ENCODE measurements at places on chromosomes 1 and 21.

GRCh38 chr1:241999026-241999425, at the start of gene MAP1LC3C:
TSS of gene MAP1LC3C (minus strand) at chr1:241999098. CDS start at chr1:241999008, 90 bp downstream.
- DNase-seq: no peak

GRCh38 chr1:159211331-159212136, 6.9 kb downstream of the ACKR1 start:
- DNase-seq: peak; percentile 49

DNA sequence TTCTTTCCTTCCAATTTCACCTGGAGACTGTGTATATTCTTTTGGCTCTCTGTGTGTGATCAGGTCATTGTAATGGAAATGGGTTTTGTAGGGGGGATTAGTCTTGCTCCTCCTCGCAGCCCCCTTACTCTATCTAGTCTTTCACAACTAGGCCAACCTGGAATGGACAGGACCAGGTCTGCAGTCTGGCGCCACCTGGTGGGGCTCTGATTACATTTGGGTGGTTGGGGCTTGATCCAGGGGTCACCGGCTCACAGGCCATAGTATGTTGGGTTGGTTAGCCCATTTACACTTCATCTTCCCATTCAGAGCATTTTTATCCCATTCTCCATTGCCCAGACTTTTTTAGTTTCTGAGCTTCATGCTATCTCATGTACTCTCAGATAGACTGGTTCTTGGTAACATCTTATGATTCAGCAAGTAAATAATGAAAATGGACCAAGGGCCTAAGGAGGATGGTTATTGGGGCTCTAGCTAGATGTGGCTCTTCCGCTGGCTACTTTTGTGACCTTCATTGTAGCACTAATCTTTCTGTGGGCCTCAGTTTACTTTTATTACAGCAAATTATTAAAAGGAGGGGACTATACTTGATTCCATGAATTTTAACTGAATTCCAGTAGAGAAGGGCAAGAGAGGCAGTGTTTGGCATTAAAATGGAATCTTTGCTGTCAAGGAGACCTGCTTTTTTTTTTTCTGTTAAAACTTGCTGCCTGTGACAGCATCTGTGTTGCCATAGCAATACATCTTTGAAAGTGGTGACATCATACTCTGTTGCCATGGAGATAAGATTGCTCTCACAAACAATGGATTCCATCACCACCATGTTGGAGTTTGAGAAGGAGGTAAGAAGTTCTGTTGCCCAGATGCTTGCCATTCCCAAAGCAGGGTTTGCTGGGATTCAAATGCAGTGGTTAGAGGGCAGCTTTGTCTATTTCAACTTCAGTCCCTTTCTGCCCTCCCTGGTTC, 150.1 kb downstream of the PLXNA2 start:
- DNase-seq: peak; percentile 14

GRCh38 chr1:204931768-204932572, 61.3 kb downstream of the NFASC start:
- DNase-seq: no peak

GRCh38 chr1:158998781-158999161, 10.9 kb upstream of the IFI16 start:
- peak; percentile 43 for DNase-seq

GRCh38 chr21:44593598-44594405, 1.5 kb upstream of the KRTAP10-6 start:
- no peak for DNase-seq

- DNase-seq: peak; percentile 46
These were observed 459.8 kb downstream of the KCNT2 start for GRCh38 chr1:196148367-196148970.

DNA sequence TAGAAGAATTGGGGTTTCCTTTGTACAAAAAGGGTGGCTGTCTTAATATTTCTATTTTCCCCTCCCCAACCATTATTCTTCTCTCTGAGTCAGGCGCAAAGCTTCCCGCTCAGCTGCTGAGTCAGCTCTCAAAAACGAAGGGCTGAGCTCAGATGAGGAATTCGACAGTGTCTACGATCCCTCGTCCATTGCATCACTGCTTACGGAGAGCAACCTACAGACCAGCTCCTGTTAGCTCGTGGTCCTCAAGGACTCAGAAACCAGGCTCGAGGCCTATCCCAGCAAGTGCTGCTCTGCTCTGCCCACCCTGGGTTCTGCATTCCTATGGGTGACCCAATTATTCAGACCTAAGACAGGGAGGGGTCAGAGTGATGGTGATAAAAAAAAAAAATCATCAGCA, 3.0 kb upstream of the TUFT1 start:
- no peak for DNase-seq

GRCh38 chr1:214364386-214364785, 83.4 kb downstream of the SMYD2 start:
- no peak for DNase-seq

Measured in NCI-H345 (cell line).